NCI-H345 (cell line): ENCODE measurements at places on chromosomes 3 and 15.

GRCh38 chr15:34365091-34365825 is 1.7 kb downstream of the LPCAT4 start:
- no peak for DNase-seq

DNA sequence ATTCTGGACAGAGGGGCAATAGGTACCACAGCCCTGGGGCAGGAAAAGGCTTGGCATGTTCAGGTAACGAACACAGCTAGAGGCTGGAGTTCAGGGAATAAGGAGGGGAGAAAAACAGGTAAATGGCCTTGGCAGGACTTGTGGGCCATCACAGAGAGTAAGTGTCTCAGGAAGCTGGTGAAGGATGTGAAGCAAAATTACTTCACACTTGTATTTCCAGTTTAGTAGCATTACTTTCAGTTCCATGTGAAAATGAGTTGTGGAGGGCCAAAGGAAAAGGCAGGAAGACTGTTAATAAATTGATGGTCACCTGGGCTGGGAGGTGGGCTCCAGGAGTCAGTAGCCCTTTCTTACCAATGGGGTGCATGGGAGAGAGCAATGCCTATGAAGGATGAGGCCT is 25.6 kb downstream of the TRIM42 start:
- DNase-seq = no peak

GRCh38 chr3:170563712-170564423 is 22.0 kb downstream of the SLC7A14 start:
- DNase-seq = no peak

GRCh38 chr3:106281221-106281620 is 412.4 kb upstream of the CBLB start:
- no peak for DNase-seq

DNA sequence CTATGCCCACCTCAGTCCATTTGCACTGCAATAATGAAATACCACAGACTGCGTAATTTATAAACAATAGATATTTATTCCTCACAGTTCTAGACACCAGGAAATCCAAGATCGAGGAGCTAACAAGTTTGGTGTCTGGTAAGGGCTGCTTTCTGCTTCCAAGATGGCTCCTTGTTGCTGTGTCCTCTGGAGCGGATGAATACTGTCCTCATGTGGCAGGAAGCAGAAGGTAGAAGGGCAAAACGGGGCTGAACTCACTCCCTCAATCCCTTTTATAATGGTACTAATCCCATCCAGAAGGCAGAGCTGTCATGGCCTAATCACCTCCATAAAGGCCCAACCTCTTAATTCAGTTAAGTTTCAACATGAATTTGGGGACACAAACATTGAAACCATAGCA is 75.3 kb downstream of the P2RY1 start:
- DNase-seq = no peak

- no peak for DNase-seq
These were observed 67.2 kb downstream of the LPP start for GRCh38 chr3:188220988-188221818.

DNA sequence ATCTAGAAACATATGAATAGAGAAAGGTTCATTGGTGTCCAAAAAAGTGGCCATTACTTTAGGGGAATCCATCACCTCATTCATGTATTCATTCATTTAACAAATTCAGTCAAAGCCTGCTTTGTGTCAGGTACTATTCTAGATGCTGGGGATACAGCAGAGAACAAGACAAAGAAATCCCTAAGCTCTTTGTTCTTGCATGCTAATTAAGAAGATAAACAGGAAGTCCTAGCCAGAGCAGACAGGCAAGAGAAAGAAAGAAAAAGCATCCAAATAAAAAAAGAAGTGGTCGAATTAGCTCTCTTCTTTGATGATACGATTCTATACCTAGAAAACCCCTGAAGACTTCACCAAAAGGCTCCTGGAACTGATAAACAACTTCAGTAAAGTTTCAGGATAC is 12.4 kb upstream of the ZMAT3 start:
- DNase-seq = no peak

DNA sequence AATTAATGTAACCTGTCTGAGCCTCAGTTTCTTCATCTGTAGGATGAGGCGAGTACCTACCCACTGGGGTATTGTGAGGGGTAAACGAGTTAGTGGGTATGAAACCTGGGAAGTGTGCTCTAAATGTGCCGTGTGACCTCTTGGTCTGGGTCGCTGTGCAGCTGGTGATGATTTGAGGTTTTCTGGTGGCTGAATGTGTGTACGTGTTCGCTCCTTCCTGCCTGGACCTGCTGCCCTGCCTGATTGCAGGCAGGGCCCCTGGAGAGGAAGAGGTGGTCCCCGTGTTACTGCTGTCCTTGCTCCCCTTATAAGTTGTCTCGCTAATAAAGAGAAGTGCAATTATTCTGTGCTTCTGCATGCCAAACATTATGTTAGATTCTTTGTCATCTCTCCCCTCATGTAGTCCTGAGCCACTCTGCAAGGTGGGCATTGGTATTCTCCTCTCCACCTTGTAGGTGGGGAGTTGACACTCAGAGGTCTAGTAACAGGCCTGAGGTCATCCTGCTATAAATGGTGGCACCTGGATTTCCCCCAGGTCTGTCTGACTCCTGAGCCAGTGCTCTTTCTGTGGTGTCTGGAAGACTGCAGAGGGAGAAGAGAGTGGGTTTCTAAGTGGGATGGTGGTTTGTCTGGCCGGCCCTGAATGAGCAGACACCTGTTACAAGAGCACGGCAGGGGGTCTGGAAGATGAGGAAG is 15.7 kb downstream of the PDIA5 start:
- DNase-seq = no peak

- no peak for DNase-seq
These were observed 74.0 kb upstream of the CTNNB1 start for GRCh38 chr3:41125258-41125657.

DNA sequence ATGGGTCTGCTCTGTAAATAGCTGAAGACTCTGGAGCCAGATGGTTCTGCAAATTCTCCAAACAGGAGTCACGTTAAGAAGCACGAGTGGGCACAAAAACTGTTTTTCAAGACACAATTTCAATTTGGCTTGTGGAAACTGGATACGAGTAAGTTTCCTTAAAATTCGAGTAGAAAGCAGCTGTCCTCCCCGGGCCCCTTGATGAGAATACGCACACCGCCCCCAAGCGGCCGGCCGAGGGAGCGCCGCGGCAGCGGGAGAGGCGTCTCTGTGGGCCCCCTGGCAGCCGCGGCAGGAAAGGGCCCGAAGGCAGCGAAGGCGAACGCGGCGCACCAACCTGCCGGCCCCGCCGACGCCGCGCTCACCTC is 778 bp upstream of the THBS1 start:
- DNase-seq = peak; percentile 82

DNA sequence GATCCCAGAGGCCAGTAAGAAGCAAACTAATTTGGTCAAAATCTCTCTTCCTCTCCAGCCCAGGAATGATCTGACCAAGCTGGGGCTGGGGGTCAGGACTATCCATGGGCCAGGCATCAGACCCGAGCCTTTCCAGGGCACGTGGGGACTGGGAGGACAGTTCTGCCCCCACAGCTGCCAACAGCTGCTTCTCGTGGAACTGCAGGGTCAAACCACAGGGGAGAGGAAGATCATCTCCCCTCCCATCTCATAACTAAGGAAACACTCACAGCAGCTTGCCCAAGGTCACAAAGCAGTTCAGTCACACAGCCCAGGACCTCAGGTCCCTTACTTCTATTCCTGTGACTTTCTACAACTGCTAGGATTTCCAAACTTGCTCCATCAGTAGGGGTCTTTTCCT is 47.1 kb downstream of the DAPK2 start:
- no peak for DNase-seq

DNA sequence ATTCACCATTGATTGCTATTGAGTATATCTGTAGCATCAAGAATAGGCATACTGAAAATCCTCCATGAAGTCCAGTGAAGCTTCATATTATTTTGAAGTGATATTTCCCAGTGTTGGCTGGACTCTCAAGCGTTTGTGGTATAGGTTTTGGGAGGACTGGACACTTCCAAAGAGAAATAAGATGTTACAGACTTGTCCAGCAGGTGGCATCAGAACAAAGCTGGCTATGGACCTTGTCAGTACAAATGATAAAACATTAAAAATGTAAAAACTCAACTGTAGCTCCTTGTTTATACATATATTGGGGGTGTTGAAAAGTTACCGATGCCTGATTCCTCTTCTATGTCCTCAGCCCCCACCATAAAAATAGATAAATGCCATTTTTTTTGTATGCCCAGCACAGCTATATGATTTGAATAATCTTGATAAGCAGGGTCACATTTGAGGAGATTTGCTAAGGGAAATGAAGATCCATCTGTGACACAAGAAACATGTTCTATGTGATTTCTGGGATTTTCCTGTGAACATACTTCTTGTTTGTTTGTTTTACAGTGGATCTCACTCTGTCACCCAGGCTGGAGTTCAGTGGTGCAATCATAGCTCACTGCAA is 54.5 kb upstream of the GOLGA6B start:
- peak; percentile 28 for DNase-seq

- no peak for DNase-seq
These were observed 28.2 kb upstream of the ITGA11 start for GRCh38 chr15:68460166-68460565.

DNA sequence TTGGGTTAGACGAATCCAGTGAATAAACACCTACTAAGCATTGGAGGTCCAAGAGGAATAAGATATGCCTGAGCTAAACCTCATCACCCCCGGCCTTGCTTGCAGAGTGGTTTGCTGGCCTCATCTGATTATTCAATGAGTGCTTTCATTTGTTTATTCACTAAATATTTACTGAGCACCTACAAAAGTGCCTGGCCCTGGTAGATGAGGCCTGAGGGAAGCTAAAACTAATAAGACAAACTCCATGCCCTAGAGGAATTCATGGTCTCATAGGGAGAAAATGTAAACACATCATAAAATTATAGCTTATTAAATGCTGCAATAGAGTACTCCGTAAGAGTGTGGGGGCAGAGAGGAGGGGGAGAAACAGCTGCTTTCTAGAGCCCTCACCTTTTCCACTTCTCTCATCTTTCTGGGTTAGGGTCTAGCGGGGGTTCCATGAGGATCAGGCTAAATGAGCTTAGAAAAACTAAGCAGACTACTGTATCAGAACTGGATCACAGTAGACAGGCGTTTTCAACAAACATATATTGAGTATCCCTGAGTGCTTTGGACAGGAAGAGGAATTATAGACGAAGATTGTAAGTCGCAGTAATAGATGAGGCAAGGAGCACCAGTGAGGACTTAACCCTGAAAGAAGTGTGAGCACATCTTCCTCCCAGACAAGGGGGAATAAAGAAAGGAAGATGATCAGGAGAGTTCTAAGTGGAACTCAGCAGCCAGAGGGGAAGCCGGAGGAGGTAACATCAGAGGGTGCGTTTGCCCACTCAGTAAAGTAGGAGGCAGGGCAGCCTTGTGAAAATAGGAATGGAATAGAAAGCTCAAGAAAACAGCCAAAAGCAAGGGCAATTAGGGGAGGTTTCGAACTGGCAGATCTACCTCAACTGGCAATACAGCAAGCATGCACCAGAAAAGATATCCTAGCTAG is 31.5 kb upstream of the LAMP3 start:
- DNase-seq = peak; percentile 56

DNA sequence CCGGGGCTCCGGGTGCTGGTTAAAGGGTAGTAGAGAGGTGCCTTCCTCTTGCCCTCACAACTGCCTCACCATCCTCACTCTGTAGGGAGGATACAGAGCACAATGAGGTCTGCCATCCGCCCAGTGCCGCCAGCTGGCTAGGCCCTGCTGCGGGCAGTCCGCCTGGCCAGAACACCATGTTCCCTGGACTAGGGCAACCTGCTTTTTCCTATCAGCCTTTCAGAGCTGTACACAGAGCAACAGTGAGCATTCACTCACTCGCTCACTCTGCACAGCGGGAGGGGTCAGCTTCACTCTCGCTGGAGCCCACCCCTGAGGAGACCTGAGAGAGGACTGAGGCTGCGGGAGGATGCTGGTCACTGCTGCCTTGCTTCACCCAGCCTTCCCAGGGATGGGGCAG is 218.7 kb upstream of the CHRNA7 start:
- no peak for DNase-seq

DNA sequence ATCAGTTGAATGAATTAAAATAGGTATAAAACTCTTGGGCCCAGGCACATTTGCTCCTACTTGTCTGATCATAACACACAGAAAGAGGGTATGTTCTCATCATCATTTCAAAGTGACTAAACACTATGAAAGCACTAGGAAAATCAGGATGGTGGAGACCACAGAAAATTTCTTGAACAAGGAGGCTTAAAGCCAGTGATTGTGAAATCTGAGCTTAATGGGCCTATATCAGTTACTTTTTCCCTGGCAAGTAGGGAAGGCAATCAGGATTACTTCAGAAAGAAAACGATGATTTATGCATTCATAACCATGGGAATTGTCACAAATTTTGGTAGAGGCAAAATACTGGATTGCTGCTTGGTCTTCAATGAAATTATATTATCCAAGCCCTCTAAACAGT is 434.4 kb upstream of the CNTN4 start:
- no peak for DNase-seq

DNA sequence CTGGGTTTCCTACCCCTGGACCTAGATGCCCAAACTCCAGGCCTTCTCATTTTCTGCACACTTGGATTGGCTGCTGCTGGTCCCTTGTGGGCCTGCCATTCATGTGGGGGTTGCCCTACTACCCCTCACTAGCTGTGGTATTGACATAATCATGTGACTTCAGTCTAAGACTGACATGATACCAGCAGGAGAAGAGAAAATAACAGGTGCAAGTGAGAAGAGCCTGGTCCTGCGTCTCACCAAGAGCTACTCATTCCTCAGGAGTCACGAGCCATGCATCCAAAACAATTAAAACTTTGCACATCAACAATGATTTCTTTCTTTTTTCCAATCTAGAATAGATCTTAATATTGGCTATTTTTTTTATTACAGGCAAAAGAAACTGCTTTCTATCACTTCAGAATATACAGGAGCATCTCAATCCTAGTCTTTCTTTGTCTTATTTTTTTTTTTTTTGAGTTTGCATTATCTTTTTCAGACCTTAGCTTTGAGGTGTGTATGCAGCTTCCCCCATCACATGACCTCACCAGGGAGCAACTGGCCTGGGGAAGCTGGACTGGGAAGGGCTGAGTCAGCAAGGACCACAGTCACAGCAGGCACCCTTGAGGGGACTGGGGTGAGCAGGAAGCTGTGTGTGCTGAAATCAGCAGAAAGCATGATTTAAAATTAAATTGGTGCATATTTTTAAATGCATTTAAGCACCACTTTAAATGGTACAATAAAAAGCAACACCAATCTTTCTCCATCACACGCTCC is 27.6 kb downstream of the SLC9A9 start:
- DNase-seq = no peak

DNA sequence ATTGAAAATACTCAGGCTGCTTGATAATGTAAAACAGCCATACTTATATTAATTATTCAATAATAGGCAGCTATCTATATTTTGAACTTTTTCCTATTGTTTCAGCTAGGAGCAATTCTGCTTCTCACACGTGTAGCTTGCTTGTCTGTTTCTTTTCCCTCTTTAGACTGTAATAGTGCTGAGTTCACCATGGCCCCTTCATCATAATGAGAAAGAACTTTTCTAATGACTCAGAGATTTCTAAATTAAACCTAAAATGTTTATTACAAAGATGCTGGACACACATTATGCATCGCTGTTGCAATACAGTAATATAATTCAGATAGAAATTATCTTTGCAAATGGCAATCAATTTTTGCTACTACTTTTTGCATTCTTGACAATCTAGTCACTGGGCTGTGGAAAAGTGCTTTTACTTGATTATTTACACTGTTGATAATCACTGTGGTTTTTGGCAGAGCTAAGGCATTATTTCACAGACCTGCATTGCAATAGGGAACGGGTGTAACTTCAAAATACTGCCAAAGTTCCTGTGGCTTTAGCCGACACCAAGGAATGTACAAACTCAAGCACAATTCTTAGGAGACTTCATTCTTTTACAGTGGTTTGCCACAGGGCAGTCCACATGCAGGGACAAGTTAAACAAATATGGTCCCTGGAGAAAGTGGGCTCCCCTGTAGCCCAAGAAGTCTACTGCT is 281.0 kb upstream of the TBL1XR1 start:
- DNase-seq = no peak

GRCh38 chr15:40430271-40430805 is 10.4 kb upstream of the BAHD1 start:
- DNase-seq = no peak
